ENCODE measurements at places on chromosomes 2 and 18.

DNA sequence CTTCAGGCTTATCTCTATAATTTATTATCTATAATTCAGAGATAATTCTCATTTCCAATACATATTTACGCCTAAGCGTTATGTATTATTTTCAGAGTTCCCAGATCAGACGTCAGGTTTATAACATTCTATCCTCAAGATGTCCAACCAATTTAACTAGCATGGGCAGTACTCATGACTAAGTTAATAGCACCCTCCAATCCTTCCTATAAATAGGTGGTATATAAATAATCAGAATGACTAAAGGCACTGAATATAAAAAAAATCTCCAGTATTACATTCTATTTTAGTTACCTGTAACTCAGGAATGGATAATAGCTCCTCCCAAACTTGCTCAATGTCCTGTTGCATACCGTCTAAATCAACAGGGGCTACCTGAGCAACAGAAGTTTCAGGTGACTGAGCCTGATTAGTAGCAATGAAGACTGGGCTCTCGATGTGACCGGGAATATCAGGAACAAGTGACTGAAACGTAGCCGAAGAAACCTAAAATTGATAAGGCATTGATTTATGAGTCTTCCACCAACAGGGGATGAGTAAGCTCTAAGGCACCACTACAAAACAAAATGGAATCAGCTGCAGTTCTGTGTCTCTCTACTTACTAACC, 19.6 kb downstream of the HNRNPA3 start:
- DNase-seq: no peak

GRCh38 chr18:57135699-57136098, 11.2 kb upstream of the BOD1L2 start:
- DNase-seq: no peak

DNA sequence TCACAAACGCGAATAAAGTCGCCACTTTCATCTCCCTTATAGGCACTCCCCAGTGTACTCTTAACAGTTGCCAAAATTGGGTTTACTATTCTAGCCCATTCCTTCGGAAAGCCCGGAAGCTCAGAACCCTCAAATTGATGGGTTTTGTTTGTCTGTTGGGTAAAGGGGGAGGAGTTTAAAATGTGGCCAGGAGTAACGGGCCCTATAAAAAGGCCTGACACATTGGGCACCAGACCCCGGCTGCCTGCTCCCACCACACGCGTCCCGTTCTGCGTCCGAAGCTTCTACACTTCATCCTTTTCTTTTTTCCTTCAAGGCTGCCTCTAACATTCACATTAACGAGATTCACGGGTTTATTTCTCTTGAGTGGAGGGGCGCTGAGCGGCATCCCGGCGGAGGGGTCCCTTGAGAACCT, 837 bp downstream of the NHEJ1 start:
- DNase-seq: no peak

DNA sequence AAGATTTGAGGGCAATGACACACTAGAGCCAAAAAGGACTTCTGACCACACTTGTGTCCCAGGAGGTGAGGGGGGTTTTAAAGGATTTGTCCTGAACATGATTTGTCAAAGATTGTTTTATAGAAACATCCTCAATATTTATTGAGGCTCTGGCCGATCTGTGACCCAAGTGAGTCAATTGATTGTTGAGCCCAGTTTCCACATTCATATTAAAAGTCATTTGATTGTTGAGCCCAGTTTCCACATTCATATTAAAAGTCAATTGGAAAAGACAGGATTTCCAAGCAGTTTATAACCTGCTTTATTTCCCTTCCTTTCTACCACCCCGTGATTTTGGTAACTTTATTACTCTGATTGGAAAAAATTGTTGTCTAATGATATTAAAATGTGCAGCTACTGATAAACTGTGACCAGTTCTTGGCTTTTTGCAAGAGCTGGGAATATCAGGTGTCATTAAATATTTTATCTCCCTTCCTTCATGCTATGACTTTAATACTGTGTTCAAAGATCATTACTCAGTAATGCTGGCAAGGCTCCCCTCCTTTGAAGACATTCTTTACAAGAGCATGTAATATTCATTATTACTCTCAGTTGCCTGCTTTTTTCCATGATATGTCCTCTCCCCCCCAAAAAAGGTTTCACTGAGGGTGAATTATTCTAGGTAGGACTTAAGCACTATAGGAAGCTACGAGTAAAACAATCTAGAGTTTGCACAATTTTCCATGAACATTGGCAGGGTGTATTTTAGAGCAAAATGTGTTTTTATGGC, 75.3 kb downstream of the HRH4 start:
- no peak for DNase-seq

DNA sequence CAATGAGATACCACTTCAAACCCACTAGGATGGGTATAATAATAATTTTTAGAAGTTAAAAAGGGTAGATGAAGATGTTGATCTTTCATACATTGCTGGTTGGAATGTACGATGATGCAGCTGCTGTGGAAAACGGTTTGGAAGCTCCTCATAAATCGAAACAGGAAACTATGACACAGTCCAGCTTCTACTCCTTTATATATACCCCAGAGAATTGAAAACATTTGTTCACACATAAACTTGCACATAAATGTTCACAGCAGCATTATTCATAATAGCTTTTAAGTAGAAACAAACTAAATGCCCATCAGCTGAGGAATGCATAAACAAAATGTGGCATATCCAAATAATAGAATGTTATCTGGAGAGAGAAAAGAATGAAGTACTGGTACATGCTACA, 95.0 kb downstream of the STRADB start:
- no peak for DNase-seq

GRCh38 chr2:214837466-214837865, 28.0 kb upstream of the BARD1 start:
- DNase-seq: no peak

DNA sequence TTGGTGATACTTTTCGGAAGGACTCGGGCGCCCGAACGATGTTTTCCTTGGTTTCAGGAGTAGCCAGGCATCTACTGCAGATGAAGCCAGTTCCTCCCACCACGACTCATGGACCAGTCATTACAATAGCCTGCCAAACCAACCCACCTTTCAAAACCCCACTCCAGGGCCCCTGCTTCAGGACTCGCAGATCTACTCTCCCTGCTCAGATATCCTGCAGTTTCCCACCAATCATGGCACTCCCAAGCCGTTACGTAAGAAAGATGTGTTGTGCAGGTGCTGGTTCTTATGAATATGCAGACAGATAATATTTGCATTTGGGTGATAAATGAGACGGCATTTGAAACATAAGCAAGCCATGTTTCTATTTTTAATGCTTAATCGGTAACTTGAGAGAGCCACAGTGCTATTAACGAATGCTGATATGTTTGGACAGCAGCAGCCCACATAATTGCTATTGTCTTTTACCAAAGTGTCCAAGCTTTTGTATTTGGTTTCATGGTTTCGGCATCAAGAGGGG, 3.5 kb upstream of the CYS1 start:
- no peak for DNase-seq

GRCh38 chr2:226965376-226965775, 129.5 kb downstream of the RHBDD1 start:
- no peak for DNase-seq

DNA sequence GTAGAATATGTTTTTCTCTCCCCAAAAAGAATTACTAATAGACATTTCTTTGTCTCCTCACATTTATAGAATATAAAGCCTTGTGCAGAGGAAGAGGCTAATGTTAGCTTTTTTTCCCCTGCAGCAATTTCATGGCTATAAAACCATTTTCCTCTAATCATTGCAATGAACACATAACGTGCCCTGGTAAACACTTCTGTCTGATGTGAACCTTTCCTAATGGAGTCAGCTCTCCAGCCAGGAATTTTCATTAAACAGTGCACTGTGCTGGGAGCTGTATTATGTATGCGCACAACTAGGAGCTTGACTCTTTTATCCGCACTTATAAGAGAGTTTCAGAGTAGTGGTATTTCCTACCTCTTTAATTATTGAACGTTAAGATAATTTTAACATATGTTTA, 63.9 kb upstream of the SPATS2L start:
- no peak for DNase-seq

GRCh38 chr2:173124441-173124840, 48.8 kb downstream of the MAP3K20 start:
- no peak for DNase-seq

GRCh38 chr2:53784436-53784835, 2.3 kb downstream of the ASB3 start:
- no peak for DNase-seq

DNA sequence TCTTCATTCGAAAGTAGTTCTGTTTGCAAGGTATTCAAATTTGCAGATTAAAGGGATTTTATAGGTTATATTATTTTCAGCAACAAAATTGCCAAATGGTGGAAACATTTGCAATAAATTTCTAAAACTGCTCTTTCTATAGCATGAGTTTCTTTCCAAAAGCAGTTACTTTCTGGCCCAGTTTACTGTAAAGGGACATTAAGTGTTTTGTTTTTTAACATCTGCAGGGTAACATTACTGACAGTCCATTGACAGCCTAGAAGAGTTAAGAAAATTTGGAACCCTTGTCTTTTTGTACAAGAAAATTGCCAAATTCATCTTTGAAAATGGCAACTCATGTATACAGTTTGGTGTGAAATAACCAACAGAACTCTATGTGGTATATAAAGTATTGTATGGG, 375.1 kb downstream of the SETBP1 start:
- DNase-seq: no peak

DNA sequence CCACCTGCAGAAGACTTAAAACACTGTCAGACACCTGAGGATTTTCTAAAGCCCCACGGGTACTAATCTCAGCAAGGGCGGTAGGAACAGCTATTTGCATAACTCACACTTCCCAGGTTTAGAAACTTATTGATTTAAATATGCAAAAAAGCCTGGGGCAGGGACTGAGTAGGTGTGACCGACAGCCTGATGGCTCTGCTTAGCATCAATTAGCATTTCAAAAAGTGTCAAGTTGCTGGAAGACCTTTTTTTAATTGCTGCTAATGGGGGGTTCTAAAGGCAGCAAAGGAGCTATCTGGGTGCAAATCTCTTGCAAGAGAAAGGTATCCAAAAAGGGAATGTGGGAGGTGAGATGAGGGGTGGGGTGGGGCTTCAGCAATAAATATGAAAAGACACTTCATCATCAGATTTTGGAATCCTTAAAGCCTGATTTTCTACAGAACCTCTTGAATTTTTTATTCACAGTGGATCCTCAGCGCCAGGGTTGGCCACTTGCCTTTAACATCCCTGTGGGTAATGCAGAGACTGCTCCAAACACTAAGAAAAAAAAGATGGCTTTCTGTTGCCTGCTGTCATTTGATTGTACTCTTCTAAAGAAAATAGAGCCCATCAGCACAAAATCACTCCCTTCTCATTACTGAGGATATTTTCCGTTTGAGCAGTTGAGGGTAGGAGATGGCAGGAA, 121.1 kb upstream of the RMP24 start:
- no peak for DNase-seq

GRCh38 chr2:64675860-64676259, 22.1 kb upstream of the SERTAD2 start:
- DNase-seq: no peak

DNA sequence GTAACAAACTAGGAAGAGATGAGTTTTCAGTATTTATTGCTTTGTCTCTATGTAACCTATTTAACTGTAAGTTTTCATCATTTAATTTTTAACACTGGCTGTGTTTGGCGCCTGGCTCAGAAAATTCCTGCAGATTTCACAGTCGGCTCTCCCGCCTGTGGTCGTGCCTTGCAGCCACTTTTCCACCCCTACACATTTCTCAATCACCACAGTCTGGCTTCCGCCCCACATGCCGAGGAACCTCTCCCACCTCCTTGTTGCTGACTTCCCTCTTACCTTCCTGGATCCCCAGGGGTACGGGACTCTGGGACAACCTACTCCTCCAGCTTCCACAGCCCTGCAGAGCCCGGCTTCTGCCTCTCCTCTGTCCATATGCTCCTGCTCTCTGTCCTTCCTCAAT, 41.6 kb upstream of the MGAT4A start:
- DNase-seq: no peak

GRCh38 chr2:20563833-20564232, 87.1 kb downstream of the HS1BP3 start:
- no peak for DNase-seq

DNA sequence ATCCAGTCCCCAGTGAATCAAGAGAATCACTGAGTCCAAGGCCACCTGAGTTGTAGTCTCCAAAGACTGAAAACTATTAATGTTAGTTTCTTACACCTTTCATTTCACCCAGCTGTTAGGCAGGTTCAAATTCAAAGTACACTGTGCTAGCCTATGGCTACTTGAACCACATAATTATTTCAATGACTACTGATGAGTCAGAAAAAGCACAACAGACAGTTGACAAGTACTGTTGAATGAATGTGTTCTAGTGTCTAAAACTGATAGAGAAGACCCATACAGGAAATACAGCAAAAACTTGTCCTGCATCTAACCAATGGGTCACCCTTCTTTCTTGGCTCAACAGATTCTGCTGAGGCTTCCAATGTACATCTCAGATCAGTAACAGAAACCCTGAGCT, 160.9 kb downstream of the MYO5B start:
- no peak for DNase-seq

DNA sequence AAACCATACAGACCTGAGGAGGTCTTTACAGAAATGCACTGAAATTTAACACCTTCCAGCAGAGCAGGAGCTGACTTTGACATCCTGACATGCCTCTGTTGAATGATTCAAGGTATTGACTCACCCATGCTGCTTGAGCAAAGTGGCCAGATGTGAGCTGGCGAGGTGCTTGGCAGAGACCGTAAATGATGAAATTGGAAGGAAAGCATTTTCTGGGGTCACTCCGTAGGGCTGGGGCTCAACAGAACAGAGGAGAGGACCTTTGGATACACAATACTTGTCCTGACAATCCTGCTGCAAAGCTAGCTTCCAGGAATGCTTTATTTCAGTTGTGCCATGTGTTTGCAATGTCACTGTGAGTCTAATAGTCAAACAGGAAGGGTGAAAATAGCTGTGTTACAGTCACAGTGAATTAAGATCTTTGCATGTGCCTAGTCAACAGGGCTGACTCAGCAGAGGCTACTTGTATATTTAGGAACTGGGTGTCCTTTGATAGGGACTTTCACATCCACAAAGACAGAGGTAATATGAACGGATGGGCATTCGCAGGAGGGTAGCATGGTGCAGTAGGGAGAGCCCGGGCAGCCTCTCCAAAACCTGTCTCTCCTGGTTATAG, 31.6 kb upstream of the NCK2 start:
- no peak for DNase-seq

Data from stimulated activated CD8-positive, alpha-beta memory T cell treated with anti-CD3 and anti-CD28 coated beads, Interleukin-15, amount 100 ng/mL, for 1 hour (primary cell).